Umbilical cord (tissue), 2 donors: ENCODE measurements at places on chromosomes 11 and 22. TPM values are rescaled to one million over a fixed set of nuclear protein-coding genes. Genes with fewer than 3 reads are reported as not detected.

Gene MMP8
- 1.4 TPM for total RNA-seq

Gene KCNQ1
- total RNA-seq: 7.9 TPM

Gene GVQW3
- total RNA-seq: 7.0 TPM

Gene HEPACAM
- total RNA-seq: 1.9 TPM

Gene MPEG1
- 8.4 TPM for total RNA-seq

- DNase-seq: no peak
Measured at GRCh38 chr22:35345808-35346505, 34.9 kb upstream of the HMOX1 start.

- no peak for DNase-seq
Measured at GRCh38 chr11:48058064-48058463, 77.7 kb downstream of the PTPRJ start.

- no peak for DNase-seq
Measured at GRCh38 chr11:43486141-43486540, 127.4 kb downstream of the TTC17 start.

- DNase-seq: no peak
Measured at GRCh38 chr11:60710482-60710881, 11.1 kb downstream of the MS4A8 start.
